GM06990 (cell line): ENCODE measurements at places on chromosomes 3 and 15.

DNA sequence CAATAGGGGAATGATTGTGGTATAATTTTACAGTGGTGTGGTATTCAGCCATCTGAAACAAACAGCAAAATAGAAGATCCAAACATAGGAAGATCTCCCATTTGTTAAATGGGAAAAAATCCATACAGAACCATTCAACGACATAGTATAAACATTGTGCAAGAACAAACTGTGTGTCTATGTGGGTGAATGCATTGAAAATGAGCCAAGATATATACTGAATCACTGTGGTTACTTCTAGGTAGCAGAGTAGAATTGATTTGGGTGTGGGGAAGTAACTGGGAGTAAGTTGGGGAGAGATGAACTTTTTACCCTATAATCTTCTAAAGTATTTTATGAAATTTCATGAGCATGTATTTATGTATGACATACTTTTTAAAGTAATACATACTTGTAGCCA, 123.1 kb upstream of the UMPS start:
- no peak for DNase-seq

DNA sequence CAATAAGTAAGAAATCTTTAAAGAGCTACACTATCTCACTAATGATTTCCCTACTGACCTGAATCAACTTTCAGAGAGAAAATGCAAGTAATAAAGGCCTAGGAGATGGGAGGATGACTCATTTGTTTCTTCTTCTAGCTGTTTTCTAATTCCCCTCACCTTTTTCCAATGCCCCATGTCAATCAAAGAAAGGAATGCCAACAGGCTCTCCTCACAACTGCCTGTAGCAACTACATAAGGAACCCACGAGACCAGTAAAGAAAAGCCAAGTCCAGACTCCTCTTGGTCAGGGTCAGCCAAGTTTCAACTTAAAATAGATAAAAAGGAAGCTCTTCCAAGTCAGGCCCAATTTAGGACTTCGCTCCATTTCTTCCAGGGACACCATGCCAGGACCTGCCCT, 201.9 kb downstream of the TNIK start:
- DNase-seq = no peak

- peak; percentile 52 for DNase-seq
Measured at GRCh38 chr3:187130346-187131066, 8.8 kb downstream of the RPL39L start.

- no peak for DNase-seq
Measured at GRCh38 chr3:12960497-12960896, 112.7 kb downstream of the IQSEC1 start.

- DNase-seq = peak; percentile 28
Measured at GRCh38 chr3:55160241-55160983, 232.6 kb upstream of the LRTM1 start.

GRCh38 chr3:13479332-13479581, 849 bp upstream of the HDAC11 start:
- no peak for DNase-seq

DNA sequence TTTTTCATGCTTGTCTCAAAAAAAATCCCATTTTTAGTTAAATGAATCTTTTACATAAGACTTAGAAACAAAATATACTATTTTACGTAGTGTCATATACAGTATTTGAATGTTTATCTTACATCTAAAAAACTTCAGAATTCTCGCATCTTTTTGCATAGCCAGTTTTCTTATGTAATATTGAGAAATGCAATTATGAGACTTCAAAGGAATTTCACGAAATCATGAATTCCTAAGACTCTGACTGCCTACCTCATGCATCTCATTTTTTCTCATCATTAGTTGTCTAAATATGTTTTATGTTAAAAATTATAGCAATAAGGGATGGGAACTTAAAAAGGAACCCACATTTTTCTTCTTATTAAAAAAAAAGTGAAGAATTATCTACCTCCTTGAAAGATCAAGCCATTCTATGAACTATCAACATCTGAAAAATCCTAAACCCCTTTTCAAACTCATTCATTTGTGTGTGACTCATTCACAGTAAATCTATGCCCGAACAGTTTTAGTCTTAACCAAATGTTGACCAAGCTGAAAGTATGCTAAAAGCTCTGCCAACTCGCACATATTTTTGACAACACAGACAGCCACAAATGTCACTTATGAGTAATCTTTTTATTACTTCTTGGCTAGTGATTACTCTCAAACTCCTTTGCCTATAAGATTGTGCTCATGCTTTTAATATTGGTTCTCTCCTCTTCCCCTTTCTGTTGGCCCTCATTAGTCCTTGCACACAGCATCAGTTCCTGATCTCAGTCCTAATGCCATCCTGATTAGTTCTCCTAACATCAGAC, 115.9 kb downstream of the DCLK3 start:
- DNase-seq = peak; percentile 20

DNA sequence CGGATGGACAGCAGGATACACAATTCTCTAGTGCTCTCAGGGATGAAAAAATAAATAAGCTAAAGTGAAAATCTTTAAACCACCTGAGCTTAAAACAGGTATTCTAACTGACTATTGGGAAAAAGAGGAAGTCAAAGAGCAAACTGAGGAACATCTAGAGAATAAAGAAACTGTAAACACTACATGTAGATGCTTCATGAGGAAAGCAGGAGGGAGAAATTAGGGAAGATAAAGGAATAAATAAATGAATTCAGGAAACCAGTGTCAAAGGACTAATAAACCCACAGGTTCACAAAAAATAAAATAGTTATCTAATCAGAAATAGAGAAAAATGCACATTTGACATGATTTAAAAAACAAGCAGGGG, 525 bp upstream of the MCCC1 start:
- DNase-seq = no peak

DNA sequence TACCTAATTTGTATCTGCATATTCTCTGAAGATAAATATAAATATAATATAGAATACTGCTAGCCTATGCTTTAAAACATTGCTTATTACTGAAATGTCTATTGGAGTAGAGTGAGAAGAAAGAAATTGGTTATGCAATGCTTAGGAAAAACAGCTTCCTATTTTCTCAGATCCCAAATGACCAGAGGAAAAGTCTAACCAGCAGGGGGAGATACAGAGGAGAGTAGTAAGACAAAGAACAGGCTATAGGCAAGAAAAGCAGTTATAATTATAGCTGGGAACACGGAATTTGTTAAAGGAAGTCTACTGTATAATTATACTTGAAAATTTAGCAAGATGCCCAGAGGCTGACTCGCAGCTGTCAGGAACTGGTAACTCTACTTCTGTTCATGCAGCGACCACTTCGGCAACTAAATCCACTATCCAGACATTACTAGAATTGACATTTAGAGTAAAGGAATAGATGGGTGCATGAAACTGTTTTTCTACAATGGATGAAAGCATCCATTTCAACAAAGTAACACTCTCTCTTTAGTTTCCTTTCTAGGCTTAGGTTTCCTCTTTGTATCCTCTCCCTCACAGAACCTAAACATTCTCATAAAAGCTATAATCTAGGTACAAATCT, 97.2 kb downstream of the TBC1D5 start:
- DNase-seq = no peak

DNA sequence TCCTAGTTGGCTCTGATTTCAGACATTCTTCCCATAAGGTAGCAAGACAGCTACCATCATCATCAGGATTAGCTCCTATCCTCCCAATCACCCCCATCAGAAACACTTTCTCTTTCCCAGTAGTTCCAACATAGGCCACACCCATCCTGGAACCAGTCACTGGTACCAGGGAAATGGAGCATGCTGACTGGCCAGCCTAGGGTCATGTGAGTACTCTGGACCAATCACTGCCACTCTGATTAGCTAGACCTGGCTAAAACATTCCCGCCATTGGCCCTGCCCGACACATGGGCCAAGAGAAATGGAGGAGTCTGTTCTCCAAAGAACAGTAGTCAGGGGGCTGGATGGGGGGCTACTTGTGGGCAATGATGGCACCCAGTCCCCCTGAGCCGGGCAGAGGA, 12.4 kb downstream of the EFCC1 start:
- DNase-seq = no peak

DNA sequence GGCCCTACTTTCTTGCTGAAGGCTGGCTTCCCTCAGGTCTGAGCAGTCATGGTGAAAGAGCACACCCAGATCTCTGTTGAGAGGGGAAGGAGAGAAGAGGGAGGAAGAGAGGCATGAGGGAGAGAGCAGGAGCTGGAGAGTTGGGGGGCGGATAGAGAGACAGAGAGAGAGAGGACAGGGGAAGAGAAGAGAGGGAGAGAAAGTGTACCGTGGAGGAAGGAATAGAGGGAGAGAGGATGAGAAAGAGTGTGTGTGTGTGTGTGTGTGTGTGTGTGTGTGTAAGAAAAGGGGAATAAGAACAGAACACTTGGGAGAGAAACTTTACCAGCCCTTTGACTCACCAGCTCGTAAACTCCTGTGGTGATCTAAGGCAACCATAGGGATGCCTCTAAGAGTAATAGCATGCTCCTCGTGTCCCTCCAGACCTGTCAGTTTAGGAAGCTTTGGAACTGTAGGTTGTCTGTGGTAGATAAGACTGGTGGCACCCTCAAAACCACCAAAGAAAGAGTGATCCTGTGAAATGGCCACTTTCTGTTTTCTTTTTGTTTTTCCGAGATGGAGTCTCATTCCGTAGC, 18.2 kb downstream of the ZNF592 start:
- no peak for DNase-seq

- no peak for DNase-seq
Measured at GRCh38 chr3:100936931-100937330, 56.3 kb downstream of the ABI3BP start.

DNA sequence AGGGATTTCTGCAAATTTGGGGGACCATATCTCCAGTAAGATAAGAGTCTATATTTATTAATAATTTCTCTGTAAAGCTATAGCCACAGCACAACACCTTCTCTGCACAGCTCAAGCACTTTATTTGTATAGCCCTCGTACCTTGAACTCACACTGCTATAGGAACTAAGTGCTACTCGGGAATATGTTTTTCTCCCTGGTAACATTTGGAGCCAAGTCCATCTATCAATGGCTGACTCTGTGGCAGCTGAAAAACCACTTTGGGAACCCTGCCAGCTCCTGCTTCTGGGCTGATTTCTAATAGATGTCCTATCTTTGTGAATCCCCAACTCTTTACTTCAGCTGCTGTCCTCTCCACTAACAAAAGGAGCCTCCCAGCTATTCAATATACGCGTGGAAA, 298.5 kb downstream of the GBE1 start:
- DNase-seq = no peak
